ENCODE measurements at places on chromosomes 7 and 10.

DNA sequence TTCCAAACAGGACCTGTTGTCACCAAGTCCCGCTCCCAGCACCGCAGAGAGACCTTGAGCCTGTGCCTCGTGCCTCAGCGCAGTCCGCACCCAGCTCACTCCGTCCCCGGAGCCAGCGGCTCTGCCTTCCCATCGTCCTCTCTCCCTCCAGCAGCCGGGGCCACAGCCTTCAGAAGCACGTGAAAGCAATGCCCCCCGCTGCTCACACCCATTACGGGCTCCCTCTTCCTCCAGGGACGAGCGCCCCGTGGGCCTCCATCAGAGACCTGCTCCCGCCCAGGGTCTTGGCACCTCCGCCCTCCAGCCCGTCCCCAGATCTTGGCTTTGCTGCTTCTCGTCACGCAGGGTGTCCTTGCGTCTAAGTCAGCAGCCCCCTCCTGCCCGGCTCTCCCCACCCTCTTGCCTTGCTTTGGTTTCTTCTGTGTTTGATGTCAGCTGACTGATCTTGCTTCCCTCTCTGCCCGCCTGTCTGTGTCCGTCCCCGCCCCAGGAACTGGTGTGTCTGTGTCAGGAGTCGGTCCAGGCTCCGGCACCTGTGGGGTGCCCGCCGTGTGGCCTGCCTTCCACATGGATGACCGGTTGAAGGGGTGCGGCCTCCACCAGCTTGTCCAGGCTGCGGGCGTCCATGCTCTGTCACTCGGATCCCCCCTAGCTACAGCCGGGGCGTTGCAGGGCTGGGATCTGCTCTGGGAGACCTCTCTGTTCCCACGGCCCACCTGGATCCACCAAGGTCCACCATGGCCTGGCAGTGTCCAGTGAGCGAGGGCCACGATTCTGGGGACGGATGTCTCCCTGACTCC lies 61.9 kb downstream of the FOXL3 start:
- H3K4me1 ChIP-seq: no peaks in the 10 kb centered on the region
- no peaks in the 10 kb centered on the region for H3K27me3 ChIP-seq
- no peak for DNase-seq

DNA sequence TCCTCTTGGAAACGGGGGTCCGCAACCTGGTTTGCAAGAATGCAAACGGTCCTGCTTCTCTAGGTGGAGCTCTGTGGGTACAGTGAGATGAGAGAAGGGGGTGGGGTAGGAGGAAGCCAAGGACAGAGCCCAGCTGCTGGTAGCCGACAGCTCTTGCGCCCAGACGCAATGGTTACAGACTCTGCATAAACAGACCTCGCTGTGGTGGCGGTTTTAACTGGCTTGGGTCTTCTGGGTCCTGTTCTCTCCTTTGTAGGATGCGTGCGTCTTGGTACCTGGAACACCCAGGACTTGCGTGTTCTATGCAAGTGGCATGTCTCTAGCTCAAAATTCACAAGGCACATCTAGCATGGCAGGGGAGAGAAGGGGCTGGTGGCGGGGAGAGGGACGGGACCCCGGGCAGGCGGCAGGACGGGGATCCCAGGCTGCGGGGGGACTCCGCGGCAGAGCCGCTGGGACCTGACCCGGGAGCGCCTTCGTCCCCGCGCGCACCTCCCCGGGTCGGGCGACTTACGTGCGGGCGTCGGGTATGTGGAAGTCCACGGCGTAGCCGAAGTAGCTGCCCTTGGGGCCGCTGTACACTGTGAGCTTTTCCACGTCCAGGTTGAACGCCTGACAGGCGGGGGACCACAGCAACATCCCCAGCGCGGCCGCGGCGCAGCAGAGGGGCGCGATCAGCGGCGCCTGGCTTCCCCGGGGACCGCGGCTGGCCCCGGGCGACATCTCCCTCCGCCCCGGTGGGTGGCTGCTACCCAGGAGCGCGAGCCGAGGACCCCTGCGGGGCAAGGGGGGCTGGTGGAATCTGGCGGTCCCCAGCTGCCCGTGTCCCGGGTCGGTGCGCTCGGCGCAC lies 448 bp downstream of the ITGA8 start:
- H3K27me3 ChIP-seq: no peaks in the 10 kb centered on the region
- H3K4me1 ChIP-seq: no peaks in the 10 kb centered on the region
- DNase-seq: no peak
- no peak overlapping the region for H3K27ac ChIP-seq
- H3K4me3 ChIP-seq: peak overlapping the region; percentile 30

- no peaks in the 10 kb centered on the region for H3K36me3 ChIP-seq
- H3K4me3 ChIP-seq: no peak overlapping the region
- DNase-seq: no peak
- no peaks in the 10 kb centered on the region for H3K4me1 ChIP-seq
Measured at GRCh38 chr10:565676-566075, 123.8 kb downstream of the DIP2C start.

DNA sequence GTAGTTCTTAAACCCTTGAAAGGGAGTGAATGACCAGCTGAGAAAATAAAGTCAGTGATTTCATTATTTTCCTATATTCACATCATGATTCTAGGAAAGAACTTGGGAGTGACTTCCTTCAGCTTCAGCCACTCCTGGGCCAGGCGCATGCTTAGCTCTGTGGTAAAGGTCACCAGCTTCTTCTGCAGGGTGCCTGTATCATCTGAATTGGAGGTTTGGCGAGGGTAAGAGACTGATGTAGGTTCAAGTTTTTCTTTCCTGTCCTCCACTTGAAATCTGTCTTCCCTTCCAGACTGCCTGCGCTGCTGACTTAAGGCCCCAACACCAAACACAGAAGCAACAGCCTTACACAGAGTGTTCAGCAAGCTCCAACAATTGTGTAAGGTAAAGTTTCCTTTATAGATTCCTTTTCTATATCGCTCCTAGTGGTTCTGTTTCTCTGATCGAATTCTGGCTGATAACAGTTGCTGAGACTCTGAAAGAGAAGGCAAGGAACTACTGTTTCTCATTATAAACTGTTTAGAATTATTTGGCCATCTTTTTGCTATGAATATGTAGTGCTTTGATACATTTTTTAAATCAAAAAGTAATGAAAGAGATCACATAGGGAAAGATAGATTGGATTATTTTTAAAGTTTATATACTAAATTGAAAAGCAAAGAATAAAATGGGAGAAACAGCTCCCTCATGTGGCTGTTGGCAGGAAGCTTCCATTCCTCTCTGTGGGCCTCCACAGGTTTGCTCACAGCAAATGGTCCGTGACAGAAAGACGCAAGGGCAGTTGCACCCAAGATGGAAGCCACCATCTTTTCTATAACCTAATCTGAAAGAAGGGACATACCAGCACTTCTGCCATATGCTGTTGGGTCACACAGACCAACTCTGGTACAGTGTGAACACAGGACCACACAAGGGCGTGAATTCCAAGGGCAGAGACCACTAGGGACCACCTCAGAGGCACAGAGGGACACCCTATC lies 14.0 kb downstream of the GATAD1 start:
- no peak overlapping the region for H3K27ac ChIP-seq
- peaks cover 7% of the 10 kb centered on the region for H3K4me1 ChIP-seq
- DNase-seq: no peak
- no peak overlapping the region for H3K4me3 ChIP-seq
- no peaks in the 10 kb centered on the region for H3K27me3 ChIP-seq
- peaks cover 4% of the 10 kb centered on the region for H3K36me3 ChIP-seq

DNA sequence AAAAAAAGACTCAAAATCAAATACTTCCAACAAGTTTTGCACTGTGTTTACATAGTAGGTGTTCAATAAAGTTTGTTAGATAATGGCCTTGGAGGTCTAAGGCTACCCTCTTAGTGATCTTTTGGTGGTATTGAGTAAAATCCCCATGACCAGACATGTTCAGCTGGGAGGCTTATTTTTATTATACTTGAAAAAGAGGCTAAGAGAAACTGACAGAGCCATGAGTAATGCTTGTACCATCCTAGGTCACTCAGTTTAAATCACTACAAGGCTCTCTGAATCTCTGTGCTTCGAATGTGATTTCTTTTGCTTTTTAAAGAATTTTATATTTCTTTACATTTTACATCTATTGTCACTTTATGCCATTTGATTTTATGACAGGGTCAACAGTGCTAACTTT lies 90.5 kb downstream of the TWIST1 start:
- no peaks in the 10 kb centered on the region for H3K4me1 ChIP-seq
- H3K27ac ChIP-seq: no peak overlapping the region
- H3K27me3 ChIP-seq: no peaks in the 10 kb centered on the region

DNA sequence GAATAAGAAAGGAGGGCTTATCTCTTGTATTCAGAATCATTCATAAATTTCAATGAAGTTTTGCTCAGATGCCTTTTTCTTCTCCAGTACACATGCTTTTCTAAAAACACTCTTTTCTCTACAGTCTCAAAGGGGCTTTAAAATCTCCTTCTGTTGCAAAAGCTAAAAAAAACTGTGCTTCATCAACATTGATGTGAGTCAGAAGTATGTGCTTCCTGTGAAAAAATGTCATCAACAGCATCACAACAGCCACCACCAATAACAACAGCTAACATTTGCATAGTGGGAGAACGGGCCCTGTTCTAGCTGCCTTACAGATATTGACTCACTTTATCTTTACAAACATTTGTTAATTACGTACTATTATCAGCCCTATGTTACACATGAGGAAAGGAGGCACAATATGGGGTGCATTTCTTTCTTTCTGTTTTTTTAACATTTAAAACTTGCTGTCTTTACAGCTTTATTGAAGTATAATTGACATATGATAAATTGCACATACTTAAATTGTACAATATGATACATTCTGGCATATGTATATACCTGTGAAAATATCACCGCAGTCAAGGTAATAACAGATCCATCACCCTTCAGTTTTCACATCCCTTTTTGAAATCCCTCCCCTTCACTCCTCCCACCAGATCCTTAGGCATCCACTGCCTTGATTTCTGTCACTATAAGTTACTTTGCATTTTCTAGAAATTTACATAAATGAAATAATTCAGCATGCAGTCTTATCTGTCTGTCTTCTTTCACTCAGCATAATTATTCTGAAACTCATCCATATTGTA lies 1605.4 kb upstream of the LRRTM3 start:
- no peaks in the 10 kb centered on the region for H3K36me3 ChIP-seq
- H3K4me3 ChIP-seq: no peak overlapping the region
- no peak for DNase-seq
- no peaks in the 10 kb centered on the region for H3K27me3 ChIP-seq
- no peak overlapping the region for H3K27ac ChIP-seq

DNA sequence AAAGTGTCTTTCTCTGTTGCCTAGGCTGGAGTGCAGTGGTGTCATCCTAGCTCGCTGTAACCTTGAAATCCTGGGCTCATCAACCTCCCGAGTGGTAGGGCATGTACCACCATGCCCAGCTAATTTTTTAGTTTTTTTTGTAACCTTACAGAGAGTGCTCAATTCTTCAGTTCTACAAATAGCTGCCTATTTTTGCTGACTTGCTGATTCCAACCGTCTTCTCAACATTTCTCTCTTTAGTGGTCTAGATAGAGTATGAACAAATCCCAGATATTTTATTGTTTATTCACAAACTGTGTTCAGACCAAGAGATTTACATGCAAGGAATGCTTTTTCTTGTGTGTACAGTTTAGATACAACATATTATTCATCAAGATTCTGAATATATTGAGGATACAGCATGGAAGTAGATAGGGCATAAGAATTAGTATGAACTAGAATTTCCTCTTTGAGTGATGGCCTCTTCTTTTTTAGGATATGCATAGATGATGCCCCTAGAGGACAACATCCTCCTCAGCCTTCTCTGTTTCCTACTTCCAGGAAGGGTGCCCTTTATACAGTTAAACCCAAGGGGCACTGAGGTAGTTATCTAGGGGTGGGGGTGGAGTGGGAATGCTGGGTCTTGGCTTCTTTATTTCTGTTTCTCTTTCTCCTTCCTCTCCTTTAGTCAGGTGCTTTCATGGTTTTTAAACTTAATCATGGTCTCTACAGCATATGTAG lies 26.0 kb downstream of the PRPF18 start:
- H3K36me3 ChIP-seq: peaks cover 19% of the 10 kb centered on the region
- no peaks in the 10 kb centered on the region for H3K4me1 ChIP-seq
- no peak overlapping the region for H3K27ac ChIP-seq
- H3K27me3 ChIP-seq: no peaks in the 10 kb centered on the region

DNA sequence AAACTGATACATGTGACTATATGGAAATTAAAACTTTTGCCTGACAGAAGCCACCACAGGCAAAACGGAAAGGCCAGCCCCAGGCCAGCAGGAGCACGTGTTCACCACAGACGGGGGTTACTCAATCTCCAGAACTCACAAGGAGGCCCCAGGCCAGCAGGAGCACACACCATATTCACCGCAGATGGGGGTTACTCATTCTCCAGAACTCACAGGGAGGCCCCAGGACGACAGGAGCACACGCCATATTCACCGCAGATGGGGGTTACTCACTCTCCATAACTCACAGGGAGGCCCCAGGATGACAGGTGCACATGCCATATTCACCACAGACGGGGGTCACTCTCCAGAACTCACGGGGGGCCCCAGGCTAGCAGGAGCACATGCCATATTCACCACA lies 61.5 kb downstream of the NKX6-2 start:
- H3K36me3 ChIP-seq: peaks cover 4% of the 10 kb centered on the region
- no peak overlapping the region for H3K27ac ChIP-seq
- H3K27me3 ChIP-seq: no peaks in the 10 kb centered on the region
- no peak overlapping the region for H3K4me3 ChIP-seq
- no peak for DNase-seq

GRCh38 chr7:156703773-156704482 lies 63.4 kb downstream of the RNF32 start:
- no peaks in the 10 kb centered on the region for H3K27me3 ChIP-seq
- no peak overlapping the region for H3K27ac ChIP-seq
- no peak overlapping the region for H3K4me3 ChIP-seq

GRCh38 chr10:100339236-100339635 lies 7.8 kb upstream of the SCD start:
- DNase-seq: no peak
- no peaks in the 10 kb centered on the region for H3K27me3 ChIP-seq
- peaks cover 36% of the 10 kb centered on the region for H3K4me1 ChIP-seq
- H3K4me3 ChIP-seq: no peak overlapping the region

DNA sequence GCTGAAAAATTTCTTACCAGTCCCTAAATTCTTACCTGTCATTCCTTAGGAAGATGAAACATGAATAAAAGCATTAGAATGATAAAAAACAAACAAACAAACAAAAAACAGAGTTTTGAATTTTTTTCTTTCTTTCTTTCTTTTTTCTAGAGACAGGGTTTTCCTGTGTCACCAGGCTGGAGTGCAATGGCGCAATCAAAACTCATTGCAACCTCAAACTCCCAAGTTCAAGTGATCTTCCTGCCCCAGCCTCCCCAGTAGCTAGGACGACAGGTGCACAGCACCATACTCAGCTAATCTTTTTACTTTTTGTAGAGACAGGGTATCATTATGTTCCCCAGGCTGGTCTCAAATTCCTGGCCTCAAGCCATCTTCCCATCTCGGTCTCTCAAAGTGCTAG lies 26.5 kb downstream of the NT5C2 start:
- DNase-seq: no peak
- H3K4me3 ChIP-seq: no peak overlapping the region
- H3K27me3 ChIP-seq: no peaks in the 10 kb centered on the region
- H3K4me1 ChIP-seq: no peaks in the 10 kb centered on the region
- H3K36me3 ChIP-seq: no peaks in the 10 kb centered on the region

GRCh38 chr7:25391961-25392587 lies 163.8 kb upstream of the NPVF start:
- H3K36me3 ChIP-seq: no peaks in the 10 kb centered on the region
- no peaks in the 10 kb centered on the region for H3K4me1 ChIP-seq
- no peak for DNase-seq
- H3K27ac ChIP-seq: no peak overlapping the region
- H3K4me3 ChIP-seq: no peak overlapping the region

GRCh38 chr7:152910545-152911225 lies 151.1 kb downstream of the ACTR3B start:
- H3K27me3 ChIP-seq: no peaks in the 10 kb centered on the region
- DNase-seq: no peak
- H3K27ac ChIP-seq: no peak overlapping the region
